Stimulated activated CD4-positive, alpha-beta T cell treated with anti-CD3 and anti-CD28 coated beads, Interleukin-2, amount 100 ng/mL, for 48 hours (primary cell): ENCODE measurements at places on chromosomes 16 and 17.

DNA sequence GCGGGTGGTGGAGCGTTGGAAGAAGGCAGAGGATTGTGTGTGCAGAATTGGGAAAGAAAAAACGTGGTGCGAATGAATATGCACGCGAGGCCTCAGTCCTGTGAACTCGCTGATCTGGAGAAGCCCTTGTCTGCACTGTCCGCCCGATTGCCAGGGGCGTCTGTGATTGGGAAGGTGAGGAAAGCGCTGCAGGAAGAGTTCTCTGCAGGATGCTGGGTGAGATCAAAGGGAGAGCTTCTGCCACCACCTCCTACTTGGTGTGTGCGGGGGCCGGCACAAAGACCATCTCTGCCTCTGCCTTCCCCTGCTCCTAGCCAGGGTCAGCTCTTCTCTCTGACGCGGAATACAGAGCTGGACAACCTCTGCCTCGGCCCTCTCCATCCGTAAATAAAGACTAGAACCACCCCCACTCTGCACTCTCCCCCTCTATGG is 841 bp upstream of the RAB5C start:
- no peak for DNase-seq

- no peak for DNase-seq
These were observed 135.9 kb downstream of the TOX3 start for GRCh38 chr16:52411011-52411410.

DNA sequence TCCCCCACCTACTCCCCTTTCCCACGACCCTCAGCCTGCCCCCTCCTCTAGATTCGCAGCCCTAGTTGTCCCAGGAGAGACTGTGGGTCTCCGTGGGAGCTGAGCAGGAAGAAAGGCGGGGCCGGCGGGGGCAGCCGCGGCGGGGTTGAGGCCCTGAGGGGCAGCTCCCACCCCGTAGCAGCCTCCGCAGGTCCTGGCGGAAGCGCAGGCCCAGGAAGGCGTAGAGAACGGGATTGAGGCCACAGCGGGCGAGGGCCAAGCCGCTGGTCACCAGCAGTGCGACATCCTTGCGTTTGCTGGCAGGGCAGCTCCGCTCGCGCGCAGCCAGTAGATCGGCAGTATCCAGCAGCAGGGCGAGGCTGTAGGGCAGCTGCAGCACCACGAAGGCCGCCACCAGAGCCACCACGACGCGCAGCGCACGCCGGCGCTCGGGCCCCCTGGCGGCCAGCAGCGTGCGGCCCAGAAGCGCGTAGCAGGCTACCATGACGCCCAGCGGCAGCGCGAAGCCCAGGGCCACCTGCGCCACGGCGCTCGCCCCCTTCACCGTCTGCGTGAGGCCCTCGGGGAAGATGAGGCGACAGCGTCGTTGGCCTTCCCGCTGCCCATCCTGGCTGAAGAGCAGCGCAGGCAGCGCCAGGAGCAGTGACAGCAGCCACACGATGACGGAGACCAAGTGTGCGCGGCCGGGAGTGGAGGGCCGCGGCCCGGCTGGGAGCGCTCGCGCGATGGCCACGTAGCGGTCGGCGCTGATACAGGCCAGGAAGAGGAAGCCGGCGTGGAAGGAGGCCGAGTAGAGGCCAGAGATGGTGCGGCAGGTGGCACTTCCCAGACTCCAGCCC is 1.9 kb downstream of the CCR10 start:
- peak; percentile 71 for DNase-seq

DNA sequence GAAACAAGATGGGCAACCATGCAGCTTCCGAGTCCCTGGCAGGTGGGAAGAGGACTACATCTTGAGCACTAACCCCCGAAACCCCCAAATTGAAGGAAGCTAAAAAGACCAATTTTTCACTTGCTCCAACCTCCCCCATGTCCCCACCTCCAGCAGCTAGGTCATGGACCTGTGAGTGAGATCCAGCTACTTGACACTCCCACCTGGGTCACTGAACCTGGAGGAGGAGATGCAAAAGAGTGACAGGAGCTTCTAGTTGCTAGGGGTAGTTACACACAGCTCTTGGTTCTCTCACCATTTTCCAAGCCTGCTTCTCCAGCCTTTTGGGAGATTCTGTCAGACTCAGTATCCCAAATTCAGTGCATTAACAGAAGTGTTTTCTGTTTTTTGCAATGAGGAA is 11.2 kb downstream of the PDZD9 start:
- no peak for DNase-seq

DNA sequence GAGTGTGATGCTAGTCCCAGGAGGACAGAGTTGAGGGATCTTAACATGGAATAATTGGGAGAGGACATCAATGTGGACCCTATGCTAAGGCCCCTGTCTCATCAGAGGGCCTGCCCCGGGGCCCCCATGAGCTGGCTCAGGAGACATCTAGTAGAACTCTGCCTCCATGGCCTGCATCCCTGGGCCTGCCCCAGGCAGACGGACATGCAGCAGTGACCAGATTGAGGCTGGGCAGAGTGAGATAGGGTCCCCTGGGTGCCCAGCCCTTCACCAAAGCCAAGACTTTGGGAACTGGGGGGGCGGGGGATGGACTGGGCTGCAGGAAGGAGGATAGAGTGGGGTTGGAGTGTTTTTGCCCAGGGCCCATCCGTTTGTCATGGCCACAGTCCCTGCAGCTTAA is 115.2 kb downstream of the CCDC182 start:
- DNase-seq = no peak

- DNase-seq = peak; percentile 26
These were observed 658 bp downstream of the TNFRSF12A start for GRCh38 chr16:3020604-3021448.

GRCh38 chr17:82870541-82870940 is 30.7 kb upstream of the ZNF750 start:
- no peak for DNase-seq

- no peak for DNase-seq
These were observed 3.5 kb downstream of the MARVELD3 start for GRCh38 chr16:71629278-71630016.

- no peak for DNase-seq
These were observed 129.9 kb downstream of the AIPL1 start for GRCh38 chr17:6304894-6305612.

GRCh38 chr17:9356488-9356911 is 219.1 kb downstream of the STX8 start:
- DNase-seq = no peak

GRCh38 chr17:79843816-79844800 is 4.9 kb upstream of the CBX4 start:
- no peak for DNase-seq

GRCh38 chr17:74345433-74346241 is 16.0 kb downstream of the BTBD17 start:
- DNase-seq = no peak

GRCh38 chr16:30533748-30534367 is 800 bp downstream of the ZNF747 start:
- DNase-seq = no peak

- no peak for DNase-seq
These were observed 16.9 kb downstream of the NXN start for GRCh38 chr17:962670-963069.

DNA sequence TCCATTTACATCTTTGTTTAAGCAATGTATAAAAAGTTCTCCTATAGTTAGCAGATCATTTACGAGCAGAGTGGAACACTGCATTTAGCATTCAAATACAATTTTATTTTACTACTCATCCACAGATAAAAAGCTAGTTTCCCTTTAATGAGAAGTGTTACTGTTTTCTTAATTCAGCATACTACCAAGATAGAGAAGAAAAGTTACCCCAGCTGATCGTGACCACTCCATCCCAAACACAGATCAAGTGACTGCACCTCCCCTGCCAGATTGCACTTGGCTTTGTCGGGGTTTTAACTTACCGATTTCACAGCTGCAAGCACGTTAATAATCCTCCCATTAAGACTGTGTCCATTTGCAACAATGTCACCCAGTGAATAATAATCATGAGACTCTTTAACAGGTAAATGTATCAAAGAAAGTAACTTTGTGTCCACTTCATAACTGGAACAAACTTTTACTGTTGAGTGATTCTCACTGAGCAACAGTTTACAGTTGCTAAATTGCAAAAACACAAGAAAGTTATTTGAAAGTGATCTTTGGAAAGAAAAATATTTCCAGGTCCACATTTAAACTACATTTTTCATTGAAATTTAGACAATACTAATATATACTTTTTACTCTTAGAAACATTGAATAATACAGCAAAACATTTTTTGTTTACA is 14.4 kb downstream of the MEIOB start:
- no peak for DNase-seq

GRCh38 chr17:9240659-9241370 is 219.5 kb downstream of the NTN1 start:
- no peak for DNase-seq

DNA sequence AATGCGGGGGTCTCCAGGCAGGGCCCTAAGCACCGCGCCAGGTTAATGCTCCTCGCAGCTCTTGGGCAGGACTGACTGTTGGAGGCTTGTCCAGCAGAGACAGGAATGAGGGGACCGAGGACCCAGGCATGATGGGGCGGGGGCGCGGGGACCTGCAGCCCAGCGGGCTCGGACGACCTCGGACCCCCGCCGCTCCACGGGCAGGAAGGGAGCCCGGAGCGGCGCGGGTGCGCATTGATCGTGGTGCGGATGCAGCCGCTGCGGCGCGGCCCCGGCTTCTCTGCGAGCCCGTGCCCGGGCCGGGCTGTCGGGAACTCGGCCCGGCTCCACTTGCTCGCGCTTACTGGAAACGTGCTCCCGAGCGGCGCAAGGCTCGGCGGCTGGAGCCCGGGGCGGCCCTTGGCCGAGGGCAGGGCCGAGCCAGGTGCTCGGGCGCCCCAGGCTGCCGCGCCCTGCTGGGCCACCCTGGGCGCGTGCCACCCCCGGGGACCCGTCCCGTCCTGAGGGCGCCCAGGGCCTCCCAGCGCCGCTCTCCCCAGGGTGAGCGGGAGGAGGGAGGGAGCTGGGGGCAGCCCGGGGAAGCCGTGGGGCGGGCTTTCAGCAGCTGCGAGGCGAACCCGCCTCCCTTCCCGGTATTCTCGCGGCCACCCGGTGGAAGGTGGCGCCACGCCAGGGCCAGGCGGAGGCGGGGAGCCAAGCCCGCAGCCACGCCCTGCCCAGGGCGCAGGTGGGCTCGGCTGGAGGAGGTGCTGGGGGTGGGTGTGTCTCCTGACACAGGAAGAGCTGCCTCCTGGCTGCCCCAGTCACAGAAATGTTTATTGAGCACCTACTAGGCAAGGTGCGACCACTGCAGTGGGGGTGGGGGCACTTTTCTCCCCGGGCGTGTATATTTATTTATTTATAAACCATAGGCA is 45.9 kb downstream of the SOCS3 start:
- DNase-seq = peak; percentile 61

DNA sequence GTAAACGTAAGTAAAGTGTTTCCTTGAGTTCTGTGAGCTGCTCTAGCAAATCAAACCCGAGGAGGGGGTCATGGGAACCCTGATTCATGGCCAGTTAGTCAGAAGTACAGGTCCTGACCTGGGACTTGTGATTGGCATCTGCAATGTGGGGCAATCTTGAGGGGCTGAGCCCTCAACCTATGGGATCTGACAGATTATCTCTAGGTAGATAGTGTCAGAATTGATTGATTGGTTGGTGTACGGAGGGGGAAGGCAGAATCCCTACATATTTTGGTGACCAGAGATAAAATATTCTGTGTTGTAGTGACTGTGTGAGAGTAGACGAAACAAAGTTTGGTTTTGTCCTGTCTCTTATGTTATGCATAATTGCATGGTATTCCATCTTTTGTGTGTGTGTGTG is 100.5 kb upstream of the NETO2 start:
- DNase-seq = no peak

GRCh38 chr16:50547340-50548124 is 664 bp upstream of the NKD1 start:
- DNase-seq = peak; percentile 39

DNA sequence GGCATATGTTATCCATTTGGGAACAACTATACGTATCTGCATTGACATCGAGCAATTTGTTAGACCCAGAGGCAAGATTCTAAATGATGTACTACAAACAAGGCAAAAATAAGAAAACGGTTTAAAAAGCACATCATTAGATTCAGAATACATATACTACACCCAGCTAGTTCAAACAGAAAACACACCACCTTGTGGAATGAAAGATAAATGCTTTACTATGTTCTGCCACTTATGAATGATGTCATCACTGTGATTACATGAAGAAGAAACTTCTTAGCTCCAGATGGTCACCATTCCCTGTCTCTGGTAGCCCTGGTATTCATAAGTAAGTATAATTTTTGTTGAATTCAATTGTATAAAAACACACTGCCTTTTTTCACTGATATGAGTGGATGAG is 7.8 kb downstream of the NACA2 start:
- no peak for DNase-seq

DNA sequence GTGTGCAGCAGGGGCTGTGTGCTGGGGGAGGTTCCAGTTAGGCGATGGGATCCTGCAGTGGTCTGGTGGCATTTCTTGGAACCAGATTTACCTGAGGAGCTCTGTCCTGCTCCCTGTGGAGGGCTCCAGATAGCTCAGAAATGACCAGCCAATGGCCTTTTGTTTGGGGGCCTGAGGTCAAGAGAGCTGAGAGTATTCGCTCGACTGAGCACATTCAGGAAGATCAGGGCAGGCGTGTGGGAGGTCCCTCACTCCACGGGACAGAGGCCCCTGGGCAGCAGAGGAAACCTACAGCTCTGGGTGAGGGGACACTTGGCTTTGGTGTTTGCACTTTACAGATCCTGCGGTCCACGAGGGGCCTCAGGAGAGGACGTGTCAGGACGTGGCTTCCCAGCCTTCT is 18.2 kb downstream of the DEF8 start:
- no peak for DNase-seq

DNA sequence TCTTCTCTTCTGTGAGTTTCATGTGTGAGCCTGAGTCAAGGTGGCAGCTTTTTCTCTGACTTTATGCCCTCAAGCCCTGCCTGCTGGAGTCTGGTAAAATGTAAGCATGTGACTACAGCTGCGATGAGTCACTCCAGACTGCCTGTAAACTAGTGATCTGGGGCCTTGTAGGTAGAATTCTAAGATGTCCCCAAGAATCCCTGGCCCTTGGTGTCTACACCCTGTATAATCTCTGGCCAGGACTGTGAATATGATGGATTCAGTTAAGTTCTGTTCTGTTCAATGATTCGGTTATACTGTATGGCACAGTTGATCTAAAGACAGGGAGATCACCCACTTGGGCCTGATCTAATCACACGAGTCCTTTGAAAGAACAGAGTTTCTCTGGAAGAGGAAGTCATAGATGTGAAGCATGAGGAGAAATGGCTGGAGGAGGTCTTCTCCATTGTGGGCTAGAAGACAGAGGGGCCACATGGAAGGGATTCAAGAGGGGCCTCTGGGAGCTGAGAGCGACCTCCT is 29.8 kb downstream of the PRSS54 start:
- DNase-seq = no peak

DNA sequence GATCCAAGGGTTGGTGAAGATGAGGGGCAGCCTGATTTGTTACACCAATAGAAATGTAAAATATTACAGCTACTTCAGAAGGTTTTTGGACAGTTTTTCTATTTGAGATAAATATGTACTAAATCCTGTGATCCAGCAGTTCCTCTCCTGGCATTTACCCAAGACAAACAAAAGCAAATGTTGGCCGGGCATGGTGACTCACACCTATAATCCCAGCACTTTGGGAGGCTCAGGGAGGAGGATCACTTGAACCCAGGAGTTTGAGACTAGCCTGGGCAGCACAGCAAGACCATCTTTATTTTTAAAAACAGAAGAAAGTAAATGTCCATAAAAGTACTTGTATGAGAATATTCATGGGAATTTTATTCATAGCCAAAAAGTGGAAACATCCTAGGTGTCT is 64.8 kb upstream of the MRC2 start:
- DNase-seq = no peak
